ENCODE measurements at places on chromosomes 5 and 9.

DNA sequence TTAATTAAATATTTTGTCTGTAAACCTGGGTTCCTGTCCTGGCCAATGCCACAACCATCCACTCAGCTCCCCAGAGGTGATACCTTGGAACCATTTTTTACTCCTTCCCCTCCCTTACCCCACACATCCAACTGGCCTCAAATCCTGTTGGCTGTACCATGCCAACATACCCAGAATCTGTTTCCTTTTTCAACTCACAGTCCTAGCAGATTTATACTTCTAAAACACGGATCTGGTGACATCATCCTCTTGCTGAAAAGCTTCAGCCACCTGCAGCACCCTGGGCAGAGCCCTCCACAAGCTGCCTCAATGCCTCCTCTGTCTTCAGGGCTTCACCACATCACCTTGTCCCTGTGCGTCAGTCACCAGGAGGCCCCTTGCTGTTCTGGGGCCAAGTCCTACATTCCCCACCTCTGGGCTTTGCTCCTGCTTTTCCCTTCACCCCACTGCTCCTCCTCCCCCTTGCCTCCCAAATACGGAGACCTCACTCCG, 14.9 kb downstream of the SEMA6A start:
- no peak for DNase-seq

GRCh38 chr9:126985870-126986498, 71.4 kb downstream of the RALGPS1 start:
- peak; percentile 77 for DNase-seq

- no peak for DNase-seq
Observed at GRCh38 chr5:160427607-160428006, 6.0 kb downstream of the PTTG1 start.

- no peak for DNase-seq
Observed at GRCh38 chr5:148986636-148987035, 76.2 kb downstream of the SH3TC2 start.

DNA sequence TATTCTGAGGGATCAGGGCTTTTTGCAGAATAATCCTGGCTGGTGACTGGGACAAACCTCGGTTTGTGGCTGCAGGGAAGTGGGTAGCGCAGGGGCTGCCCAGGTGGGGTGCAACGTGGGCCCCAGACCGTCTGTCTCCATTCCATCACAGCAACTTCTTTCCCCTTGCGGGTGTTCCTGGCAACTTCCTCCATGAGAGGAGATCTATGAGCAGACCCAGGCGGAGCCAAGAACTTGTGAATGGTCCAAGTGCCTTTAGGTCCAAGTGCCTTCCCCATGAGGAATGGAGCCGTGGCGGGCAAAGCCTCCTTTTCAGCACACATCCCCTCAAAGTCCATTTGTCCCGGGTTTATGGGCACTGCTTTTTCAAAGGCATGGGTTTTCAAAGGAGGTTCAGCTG, 136.5 kb downstream of the PHF2 start:
- no peak for DNase-seq

DNA sequence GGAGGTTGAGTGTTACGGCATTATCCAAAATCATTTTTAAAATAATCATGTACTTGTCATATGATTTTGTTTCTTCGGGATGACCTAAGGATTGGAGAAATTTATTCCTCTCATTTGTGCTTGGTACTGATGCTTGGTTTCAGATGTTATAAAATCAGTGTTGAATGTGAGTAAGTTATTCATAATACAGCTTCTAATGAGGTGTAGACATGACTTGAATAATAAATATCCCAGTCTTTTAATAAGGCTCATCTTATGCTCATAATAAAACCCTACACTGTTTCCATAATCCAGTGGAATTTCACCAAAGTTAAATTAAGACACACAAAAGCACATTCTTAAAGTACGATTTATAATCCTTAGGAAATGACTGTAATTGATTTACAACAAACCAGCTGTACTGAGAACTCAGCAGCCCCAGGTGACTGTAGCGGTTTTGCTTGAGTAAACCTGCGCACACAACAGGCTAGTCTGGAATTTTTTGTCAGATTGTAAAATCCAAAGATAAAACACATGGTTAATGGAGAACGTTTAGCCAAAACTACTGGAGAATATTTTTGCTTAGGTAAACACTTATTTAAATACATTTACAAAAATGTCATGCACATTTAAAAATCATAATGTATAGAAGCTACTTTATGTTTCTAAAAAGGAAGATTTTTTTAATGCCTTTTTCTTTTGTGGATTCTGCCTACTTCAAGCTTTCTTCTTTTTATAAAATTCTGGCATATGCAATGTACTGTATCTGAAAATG, 609.8 kb upstream of the GRAMD2B start:
- no peak for DNase-seq

DNA sequence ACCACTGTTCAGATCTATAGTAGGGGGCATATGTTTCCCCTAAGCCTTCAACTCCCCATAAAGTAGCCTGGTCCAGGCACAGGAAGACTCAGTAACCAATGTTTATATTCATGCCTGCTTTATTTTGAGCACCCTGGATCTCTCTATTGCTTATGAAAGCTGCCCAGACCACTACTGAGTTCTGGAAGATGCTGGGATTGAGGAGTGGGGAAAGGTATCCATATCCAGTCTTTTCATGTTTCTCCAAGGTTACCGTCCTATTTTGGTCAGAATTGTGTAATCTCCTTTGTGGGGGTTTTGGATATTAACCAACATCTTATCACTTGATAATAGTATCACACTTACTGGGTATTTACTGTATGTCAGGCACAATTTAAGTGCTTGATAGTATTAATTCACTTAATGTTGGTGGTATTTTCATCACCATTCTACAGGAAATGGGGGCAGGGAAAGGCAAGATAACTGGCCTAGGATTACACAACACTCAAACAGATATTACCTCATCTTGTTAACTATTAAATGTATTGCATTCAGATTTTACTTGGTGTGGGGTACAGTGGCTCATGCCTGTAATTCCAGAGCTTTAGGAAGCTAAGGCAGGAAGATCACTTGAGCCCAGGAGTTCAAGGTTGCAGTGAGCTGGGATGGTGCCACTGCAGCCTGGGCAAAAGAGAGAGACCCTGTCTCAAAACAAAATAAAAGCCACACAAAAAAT, 36.3 kb downstream of the RUSC2 start:
- no peak for DNase-seq

- no peak for DNase-seq
Observed at GRCh38 chr9:137832191-137832700, 45.3 kb upstream of the CACNA1B start.
